Activated naive CD4-positive, alpha-beta T cell treated with anti-CD3 and anti-CD28 coated beads, Interleukin-2, amount 50 U/mL, for 16 hours (primary cell): ENCODE measurements at places on chromosomes 7 and 10.

DNA sequence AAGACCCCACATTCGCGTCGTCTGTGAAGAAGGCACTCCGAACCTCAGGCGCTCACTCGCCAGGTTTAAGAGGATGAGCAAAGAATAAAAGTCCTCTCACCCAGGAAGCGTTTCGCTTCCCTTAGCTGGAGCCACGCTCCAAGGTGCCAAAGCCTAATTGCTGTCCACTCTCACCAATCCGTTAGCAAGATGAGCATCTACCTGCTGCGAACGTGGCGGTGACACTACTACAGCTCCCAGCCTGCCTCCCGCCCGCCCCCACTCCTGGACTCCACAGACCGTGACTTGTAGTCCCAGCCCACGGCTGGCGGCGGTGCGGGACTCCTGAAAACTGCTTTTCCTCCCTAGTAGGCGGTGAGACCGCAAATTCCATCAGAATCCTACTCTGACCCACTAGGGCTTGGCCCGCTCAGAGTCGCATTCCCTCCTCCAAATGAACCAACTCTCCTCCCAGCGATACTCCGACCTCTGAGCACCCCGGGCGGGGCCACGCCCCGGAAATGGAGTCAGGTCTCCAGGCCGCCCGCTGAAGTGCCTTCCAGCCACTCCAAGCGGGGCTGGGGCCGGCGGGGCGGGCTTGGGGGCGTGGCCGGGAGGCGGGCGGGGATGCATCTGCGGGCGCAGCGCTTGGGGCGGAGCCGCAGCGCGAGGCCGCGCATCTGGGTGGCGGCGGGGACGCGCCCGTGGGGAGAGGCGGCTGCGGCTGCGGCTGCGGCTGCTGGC is 521 bp upstream of the PTPN12 start:
- peak; percentile 98 for DNase-seq

- DNase-seq, result no peak
Observed at GRCh38 chr7:77419102-77419501, 3.0 kb upstream of the GSAP start.

- DNase-seq, result no peak
Observed at GRCh38 chr7:11374629-11375028, 401.0 kb downstream of the PHF14 start.

DNA sequence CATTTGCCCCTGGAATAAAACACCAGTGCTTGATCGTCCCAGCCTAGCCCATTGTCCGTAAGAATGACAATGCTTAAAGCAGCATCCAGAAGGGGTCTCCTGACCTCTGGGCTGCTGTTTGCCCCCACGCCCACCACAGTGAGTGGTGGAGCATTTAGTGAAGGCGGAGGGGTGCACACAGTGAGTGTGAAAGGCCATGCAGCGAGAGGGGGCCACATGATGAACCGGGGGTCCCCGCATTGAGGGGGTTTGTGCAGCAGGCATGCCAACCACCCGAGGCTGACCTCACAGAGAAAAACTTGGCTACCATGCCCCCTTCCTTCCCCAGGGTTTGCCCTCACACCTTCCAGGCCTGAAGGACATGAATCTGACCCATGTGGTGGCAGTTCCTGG is 28.4 kb downstream of the CPXM2 start:
- no peak for DNase-seq

GRCh38 chr7:56063500-56063881 is 595 bp upstream of the SUMF2 start:
- no peak for DNase-seq

GRCh38 chr7:24401628-24402593 is 117.9 kb downstream of the NPY start:
- DNase-seq, result no peak

DNA sequence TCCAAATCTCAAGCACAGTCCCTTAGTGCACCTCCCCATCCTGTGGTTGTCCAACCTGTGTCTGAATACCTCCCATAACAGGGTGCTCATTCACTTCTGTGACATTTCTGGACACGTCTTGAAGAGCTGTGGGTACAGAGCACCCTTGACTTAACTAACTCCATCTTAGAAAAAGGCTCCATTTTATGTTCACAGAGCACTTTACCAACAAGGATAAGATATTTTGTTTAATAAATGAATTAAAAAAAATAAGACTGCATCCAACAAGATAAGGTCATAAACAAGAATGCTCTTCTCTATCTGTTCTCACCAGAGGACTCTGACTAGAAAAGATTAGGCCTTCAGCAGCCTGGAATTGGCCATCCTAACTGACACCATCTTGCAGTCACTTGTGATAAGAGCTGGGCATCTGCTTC is 335.2 kb upstream of the ZNF32 start:
- DNase-seq, result no peak

DNA sequence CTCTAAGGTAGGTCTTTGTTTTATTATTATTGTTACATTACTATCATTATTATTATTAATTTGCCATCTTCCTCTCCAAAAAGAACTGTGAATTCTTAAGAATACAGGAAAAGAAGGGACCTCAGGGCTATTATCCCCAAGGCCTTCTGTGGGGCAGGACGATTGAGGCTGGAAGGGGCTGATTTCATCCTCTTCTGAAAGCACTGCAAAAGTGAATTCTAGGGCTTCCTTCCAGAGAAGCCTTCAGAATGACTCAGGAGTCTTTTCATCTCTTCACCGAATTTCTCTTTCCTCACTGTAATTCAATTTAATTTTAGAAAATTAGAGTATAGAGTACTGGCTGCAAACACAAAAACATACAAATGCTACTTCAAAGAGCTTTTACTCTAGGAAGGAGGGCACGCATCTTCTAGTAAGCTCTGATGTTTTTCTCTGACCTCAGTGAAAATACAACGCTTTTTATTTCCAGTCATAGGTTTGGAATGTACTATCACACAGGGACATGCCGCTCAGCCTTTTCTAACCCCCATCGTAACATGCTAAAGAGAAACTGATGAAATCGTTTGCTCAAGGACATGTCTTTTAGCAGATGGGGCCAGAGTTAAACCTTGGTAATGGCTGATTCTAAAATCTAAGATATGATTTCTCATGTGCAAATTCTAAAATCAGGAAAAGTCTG is 280.2 kb upstream of the PITRM1 start:
- no peak for DNase-seq
